ENCODE measurements at places on chromosomes 5 and 9.

GRCh38 chr9:112044186-112044585 is 130.9 kb downstream of the SUSD1 start:
- DNase-seq: no peak

- no peak for DNase-seq
Measured at GRCh38 chr5:33903118-33903517, 11.3 kb upstream of the ADAMTS12 start.

DNA sequence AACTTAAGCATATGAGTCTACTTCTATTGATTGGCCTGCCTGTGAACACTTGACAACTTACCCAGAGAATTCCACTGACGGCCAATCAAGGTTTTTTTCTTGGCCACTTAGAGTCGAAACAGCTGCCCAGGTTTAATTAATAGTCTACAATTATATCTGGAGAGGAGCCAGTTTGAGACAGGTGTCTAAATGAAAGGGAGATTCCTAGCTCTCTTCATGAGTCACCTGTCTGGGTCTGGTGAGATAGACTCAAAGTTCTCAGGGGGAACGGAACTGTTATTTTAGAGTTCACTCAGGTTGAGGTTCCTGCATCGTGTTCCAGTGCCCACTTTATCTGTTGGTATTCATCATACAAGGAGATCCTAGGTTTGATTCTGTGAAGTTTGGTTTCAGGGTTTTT is 111.0 kb downstream of the CD180 start:
- peak; percentile 44 for DNase-seq

GRCh38 chr5:149002761-149003689 is 59.8 kb downstream of the SH3TC2 start:
- no peak for DNase-seq

- DNase-seq: no peak
Measured at GRCh38 chr9:86298873-86299272, 16.5 kb upstream of the ISCA1 start.

GRCh38 chr9:111483439-111483857 is 735 bp downstream of the ECPAS start:
- peak; percentile 42 for DNase-seq

DNA sequence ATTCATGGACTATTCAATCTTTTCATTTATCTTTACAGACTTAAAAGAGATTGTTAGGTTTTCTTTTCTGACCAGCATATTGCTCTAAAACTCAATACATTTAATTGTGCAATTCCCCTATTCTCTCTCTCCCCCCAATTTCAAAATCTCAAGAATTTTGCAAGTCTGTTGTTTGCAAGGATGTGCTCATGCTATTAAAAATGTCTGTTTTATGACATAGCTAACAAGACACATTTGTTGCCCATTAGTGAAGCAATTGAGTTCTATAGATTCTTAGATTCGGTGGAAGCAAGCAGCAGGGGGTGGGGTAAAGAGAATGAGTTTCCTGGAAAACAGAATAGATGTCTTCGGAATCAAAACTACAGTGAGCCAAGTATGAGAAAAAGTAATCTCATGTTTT is 8.5 kb upstream of the CSNK1A1 start:
- DNase-seq: no peak

GRCh38 chr5:1672396-1672795 is 127.2 kb downstream of the MRPL36 start:
- DNase-seq: no peak

GRCh38 chr5:80745490-80745889 is 90.7 kb upstream of the DHFR start:
- DNase-seq: no peak

GRCh38 chr9:70465398-70465797 is 50.9 kb upstream of the KLF9 start:
- DNase-seq: no peak

DNA sequence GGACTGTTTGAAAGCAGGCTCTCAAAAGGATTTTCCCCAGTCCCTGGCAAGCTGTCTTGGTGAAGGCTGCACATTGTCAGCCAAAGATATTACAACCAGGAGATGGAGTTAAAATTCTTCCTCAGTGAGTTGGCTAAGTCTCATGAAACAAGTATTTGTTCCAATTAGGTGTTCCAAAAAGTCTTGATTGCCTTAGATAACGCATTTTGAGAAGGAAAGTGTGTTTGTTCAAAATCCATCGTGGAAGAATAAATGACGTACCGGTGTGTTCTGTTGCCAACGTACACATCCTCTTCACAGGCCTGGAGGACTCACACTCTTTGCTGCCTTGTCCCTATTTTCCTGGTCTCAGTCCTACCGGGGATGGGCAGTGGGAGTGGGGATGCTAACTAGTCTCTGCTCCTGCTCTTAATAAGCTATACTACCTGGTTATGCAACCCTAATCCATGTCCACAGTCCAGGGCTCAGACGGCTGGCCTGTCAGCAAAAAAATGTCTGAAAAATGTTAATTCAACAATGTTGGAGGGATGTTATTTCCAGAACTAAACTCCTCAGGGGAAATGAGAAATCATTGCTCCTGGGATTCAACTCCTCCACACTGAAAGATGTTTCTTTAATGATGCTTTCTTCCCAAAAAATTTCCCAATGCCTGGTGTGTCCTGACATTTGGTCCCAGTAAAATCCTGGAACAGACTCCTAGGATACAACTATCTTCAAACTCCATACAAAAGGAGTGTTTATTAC is 175.3 kb upstream of the KLF9 start:
- no peak for DNase-seq

GRCh38 chr5:96280946-96281393 is 152.1 kb downstream of the PCSK1 start:
- DNase-seq: no peak

DNA sequence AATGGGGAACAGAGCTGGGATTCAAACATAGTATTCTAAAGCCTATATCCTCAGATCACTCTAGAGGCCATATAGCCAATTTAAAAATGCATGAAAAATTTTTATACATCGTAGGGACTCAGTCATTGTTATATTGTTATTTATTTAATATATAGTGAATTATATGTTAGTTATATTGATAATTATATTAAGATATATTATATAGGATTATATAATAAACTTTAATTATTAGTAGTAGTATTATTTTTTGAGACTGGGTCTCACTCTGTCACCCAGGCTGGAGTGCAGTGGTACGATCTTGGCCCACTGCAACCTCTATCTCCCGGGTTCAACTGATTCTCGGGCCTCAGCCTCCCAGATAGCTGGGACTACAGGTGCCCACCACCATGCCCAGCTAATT is 65.7 kb upstream of the DPYSL3 start:
- DNase-seq: no peak

DNA sequence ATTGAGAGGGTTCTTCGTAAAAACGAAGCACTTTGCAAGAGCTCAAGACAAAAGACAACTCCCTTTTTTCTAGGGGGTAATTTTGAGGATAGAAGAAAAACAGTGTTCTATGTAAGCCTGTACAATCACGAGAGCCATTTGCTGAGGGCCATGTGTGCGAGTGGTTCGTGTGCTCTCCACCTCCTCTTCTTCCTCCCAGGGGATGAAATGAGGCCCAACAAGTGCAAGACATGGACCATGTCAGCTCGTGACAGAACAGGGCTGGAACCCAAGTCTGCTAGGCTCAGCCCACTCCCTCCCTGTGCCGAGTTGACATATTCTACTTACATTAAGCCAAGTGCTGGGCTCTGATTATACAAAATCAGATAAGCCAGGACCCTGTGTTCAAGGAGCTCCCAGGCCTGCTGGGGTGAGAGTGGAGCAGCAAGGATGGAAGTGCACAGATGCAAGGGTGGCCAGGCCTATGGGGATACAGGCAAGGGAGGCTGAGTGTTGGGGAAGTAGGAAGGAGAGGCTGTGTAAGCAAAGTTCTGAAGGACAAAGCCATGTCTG is 97.9 kb upstream of the MSX2 start:
- DNase-seq: no peak

GRCh38 chr9:71368157-71368556 is 246.7 kb upstream of the TRPM3 start:
- DNase-seq: no peak

DNA sequence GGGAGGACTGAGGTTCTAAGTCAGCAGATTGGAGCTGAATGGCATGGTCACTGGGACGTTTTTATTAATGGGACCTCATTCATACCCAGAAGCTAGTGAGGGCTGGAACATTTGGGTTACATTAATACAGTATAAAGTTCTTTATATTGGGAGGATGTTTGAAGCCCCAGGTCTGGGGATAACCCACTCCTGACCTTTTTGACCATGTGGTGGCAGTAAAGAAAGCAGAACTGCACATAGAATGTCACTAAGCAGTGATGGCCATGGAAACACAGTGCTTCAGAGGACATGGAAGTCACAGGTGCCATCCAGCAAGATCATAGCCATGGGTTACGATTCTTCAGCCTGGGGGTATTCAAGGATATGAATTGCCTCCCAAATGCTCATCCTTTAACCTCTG is 176.0 kb downstream of the ATP10B start:
- DNase-seq: no peak

- DNase-seq: peak; percentile 52
Measured at GRCh38 chr5:173573126-173573960, 43.1 kb downstream of the BOD1 start.

DNA sequence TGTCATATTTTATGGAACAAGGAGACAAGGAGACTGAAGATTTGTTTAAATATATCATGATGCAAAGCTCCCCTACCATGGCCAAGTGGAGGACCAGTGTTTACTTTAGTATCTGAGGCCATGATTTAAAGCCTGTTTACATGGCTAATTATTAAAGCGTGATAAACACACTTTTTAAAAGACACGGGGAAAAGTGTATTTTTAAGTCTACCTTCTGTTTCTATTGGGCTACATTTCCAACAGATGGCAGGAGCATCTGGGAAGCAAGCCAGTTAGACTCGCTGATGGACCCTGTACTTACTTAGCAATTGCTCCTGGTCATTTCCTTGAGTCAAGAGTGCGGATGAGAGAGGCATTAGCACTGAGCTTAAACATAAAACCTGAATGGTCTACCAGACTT is 480.3 kb upstream of the SEMA6A start:
- DNase-seq: peak; percentile 37

- DNase-seq: no peak
Measured at GRCh38 chr9:137444106-137444790, 3.1 kb upstream of the ENTPD8 start.

All from small intestine (tissue), 16 donors.